D721Med (cell line): ENCODE measurements at places on chromosomes 7 and 10.

DNA sequence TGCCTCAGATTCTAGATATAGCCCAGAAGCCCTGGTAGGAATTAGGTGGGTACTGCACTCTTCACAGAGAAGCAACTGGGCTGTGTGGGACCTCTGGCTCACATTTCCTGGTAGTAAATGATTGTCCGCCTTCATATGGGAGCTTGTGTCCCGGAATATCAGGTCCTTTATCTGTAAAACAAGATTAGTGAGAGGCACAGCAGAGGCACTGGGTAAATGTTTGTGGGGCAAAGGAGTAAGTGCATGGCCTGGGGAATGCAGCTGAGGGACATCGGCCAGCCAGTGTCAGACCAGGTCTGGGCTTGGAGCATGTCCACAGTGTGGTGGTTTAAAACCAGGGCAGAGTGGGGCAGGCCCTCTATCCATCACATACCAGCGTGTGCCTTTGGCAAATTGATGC is 323.3 kb upstream of the ZMIZ1 start:
- no peak for DNase-seq

DNA sequence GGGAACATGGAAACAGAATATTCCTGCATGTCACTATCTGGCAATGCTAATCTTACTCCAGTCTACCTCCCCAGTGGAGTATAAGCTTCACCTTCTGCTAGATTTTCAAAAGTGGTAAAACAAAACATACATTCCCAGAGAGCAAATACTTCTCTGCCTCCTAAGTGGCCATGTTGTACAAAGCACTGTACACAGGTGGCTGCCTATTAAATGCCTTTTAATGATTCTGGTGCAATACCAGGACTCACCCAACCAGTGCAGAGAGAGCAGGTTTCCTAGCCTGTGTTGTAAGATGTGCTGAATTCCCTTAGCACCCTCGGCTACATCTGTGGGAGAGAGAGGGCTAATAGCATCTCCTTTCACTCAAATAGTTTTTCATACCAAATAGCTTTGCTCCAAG is 684.3 kb upstream of the NRP1 start:
- no peak for DNase-seq

GRCh38 chr7:3778345-3778744 is 477.3 kb downstream of the SDK1 start:
- DNase-seq: no peak

GRCh38 chr7:94050046-94050445 is 45.9 kb upstream of the BET1 start:
- no peak for DNase-seq

DNA sequence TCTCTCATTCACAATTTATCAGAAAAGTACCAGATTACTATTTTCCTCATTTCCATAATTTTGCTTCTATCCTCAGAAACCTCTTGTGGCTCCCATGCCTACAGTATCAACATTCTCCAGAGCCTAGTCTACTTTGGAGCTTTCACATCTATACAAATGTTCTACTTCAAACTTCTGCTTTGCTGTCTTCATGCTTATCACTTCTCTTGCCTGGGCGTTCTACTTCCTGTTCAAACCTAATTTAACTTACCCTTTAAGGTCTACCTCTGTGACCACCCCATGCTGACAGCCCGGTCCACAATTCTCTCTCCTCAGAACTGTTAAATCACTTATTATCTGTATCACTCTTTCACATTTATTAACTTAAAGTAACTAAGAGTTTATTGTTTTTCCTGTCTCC is 6.1 kb upstream of the PTPN12 start:
- no peak for DNase-seq

DNA sequence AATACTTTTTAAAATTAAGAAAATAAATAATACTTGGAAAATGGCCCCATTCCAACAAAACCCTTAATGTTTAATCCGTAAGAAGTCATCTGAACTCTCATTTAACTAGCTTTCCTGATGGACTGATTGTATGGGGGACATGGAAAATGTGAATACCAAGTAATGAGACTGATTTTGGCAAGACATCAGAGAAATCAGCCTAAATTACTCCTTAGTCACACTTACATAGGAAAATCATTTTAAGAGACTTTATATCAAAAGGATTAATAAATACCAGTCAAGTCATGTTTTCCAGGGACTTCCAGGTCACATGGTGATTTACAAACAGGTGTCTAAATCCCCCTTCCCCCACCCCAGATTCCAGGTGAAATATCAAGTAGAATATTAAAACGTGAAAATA is 58.2 kb downstream of the GRM8 start:
- DNase-seq: no peak

GRCh38 chr10:53918755-53919154 is 882.3 kb downstream of the PCDH15 start:
- no peak for DNase-seq

DNA sequence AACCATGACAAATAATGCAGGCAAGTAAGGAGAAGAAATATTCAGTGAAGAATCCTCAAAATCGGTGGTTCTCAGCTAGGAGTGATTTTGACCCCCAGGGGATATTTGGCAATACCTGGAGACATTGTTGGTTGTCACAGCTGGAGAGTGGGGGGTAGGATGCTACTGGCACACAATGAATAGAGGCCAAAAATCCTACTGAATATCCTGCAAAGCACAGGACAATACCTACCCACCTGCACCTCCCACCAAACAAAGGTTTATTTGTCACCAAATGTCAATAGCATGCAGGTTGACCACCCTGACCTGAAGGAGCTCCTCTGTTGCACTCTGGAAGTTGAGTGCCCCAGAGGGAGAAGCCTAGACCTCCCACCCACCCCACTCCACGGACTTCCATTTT is 1028.6 kb downstream of the CNTNAP2 start:
- DNase-seq: no peak

DNA sequence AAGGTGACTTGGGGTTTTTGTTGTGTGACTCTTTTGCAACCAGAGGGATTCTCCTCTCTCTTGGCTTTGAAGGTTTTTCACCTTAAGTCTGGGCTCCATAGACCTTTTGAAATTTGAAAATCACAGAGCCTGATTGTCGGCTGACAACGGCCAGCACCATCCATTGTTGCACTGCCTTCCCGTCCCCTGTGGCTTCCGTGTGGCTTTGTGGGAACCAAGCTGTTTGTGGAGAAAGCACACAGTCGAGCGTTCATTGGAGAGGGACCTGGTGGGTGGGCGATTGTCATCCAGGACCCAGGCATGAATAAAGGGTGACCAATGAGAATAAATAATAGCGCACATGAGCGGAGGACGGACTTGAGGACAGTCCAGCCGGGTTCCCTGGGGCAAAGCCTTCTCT is 7.4 kb upstream of the RAMP3 start:
- DNase-seq: no peak

DNA sequence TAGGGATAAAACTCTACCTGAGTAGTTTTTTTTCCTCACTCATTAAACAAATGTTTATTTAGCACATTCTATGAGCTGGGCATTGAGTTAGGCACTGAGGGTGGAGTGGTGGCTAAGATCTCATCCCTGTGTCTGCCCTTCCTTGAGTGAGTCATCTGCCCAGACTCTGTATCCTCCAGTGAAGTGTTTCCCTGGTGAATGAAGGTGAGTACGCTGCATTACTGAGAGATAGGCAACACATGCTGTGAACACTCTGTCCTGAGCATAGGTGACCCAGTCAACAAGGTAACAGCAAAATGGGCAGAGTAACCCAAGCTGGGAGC is 5.8 kb downstream of the PITX3 start:
- no peak for DNase-seq

DNA sequence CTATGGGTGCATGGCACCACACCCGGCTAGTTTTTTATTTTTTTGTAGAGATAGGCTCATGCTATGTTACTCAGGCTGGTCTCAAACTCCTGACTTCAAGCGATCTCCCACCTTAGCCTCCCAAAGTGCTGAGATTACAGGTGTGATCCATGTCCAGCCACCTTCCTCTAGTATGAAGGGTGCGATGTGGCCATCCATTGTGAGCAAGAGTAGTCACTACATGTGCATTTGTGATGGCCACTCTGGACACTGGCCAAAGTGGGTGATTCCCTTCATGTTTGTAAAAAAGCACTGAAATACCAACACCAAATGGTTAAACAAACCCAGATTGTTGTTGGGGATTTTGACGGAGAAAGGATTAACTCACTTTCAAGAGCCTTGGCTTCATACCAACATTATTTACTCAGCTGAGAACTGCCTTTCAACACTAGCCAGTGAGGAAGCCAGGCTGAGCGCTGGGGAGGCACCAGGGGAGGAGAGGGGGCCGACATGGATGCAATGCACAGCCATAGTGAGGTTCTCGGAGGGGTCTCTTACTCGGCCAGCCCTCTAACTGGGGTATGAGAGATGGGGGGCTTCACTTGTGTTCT is 198.1 kb upstream of the LYZL2 start:
- no peak for DNase-seq

DNA sequence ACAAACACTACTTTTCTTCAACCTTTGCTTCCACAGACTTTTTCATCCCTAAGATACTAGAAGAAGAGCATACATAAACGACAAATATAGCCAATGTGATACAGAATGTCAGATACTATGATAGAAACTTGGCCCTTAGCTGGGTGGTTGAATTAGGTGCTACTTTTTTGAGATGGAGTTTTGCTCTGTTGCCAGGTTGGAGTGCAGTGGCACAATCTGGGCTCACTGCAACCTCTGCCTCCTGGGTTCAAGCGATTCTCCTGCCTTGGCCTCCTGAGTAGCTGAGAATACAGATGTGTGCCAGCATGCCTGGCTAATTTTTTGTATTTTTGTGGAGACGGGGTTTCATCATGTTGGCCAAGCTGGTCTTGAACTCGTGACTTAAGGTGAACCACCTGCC is 3.5 kb downstream of the PPIA start:
- DNase-seq: no peak

GRCh38 chr7:140624392-140625191 is 16.0 kb downstream of the DENND2A start:
- DNase-seq: no peak

GRCh38 chr10:30556189-30556588 is 73.4 kb downstream of the LYZL2 start:
- no peak for DNase-seq

DNA sequence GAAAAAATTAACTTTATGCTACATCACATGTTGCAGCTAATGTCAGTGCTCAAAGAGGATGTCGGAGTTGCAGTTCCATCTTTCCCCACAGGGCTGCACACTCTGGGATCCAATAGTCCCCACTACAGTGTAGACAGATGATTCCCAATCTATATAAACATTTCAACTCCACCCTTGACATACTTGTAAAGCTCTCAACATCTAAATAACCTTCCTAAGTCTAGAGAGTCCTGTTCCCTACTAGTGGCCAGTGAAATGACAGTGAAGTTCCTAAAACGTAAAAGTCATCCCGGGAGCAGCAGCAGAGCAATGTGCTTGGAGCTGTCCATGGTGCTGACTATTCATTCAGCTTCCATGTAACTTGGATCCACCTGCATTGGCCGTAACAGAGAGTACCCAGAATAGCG is 145.1 kb downstream of the GRM8 start:
- DNase-seq: no peak

- DNase-seq: no peak
Observed at GRCh38 chr10:118523775-118524174, 71.7 kb downstream of the PRLHR start.

DNA sequence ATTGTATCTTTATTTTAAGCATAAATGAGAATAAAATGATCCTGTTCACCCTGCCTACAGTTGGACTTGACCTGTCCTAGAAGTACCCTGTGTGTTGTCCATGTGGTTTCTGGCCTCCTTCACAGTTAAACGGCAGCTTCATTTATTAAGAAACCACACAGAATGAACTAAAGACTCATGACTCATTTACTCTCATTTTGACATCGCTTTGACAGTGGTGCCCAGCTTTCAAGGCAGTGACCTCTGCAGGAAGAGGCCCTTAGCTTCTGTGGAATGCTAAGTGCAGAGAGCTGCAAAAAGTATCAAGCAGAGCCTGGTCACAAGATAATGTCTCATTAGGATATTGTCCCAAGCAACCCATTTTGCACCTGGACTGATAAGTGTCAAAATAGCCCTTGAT is 93.4 kb downstream of the AVL9 start:
- no peak for DNase-seq

- no peak for DNase-seq
Observed at GRCh38 chr7:130006771-130007170, 44.4 kb downstream of the ZC3HC1 start.

- DNase-seq: no peak
Observed at GRCh38 chr10:88309365-88309764, 273.8 kb downstream of the RNLS start.

DNA sequence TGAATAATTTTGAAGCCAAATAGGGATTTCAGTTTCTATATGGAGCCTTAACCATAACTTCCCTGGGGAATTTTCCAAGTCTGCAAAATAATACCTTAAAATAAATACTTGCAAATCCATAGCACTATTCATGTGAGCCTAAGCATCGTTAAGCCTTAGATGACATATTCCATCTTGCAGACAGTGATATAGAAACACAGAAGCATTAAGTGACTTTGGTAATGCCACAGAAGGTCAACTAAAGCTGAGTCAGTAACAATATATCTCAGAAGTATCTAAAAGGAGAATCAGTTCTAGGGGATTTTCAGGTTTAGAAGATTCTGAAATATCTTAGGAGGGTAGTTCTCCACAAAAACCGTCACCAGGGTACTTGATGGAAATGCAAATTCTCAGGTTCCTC is 163.4 kb upstream of the COL1A2 start:
- DNase-seq: no peak

DNA sequence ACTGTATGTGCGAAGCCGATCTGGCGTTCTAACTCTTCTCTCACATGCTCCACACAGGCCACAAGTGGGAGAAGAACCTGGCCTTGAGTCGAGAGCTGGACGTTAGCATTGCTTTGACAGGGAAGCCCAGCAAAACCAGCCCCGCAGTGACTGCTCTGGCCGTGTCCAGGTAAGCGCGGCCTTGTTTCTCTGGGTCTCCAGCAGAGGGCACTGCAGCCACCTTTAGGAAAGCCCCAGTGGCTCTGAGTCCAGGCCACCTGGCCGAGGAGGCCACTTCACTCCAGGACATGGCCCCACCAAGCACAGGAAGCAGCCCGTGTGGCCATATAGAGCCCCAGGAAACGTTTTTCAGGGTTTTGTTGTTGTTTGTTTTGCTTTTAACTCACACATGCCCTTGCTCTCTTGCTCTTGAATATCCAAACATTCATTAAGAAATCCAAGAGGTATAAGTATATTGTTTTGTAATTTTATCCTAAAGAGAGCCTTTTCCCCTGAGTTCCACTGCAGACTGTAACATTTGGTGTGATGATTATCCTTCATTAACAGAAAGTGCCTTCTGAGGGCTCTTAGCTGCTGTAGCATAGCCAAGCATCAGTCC is 41.8 kb upstream of the LRRC18 start:
- DNase-seq: no peak

GRCh38 chr10:58856508-58857240 is 319.8 kb upstream of the PHYHIPL start:
- DNase-seq: no peak

- no peak for DNase-seq
Observed at GRCh38 chr7:311796-312195, 21.8 kb downstream of the FOXL3 start.
